ENCODE measurements at places on chromosomes 4 and X. TPM values are rescaled to one million over a fixed set of nuclear protein-coding genes. Genes with fewer than 3 reads are reported as not detected.
A peak's percentile ranks its signal among the peaks of the same experiment; 100 is the strongest.

DNA sequence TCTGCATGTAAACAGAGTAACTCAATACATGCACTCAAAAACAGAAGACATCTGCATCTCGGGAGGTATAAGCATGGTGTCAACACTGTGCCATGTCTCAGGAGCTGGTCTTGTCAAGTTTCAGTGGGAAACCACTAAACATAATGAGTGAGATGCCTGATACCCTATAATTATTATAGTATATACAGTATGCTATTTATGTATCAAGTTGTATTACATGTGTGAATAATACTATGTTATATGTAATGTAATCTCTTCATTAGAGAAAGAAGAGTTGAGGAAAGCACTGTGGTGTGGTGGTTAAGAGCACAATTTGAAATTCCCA, 2.5 kb downstream of the PPBP start:
- no peak overlapping the region for H3K4me3 ChIP-seq
- no peaks in the 10 kb centered on the region for H3K36me3 ChIP-seq
- no peaks in the 10 kb centered on the region for H3K27me3 ChIP-seq
- no peak overlapping the region for H3K27ac ChIP-seq

GRCh38 chr4:8540072-8540471, 40.1 kb upstream of the GPR78 start:
- H3K4me3 ChIP-seq, result no peak overlapping the region
- H3K27ac ChIP-seq, result no peak overlapping the region
- no peaks in the 10 kb centered on the region for H3K36me3 ChIP-seq
- H3K4me1 ChIP-seq, result peaks cover 3% of the 10 kb centered on the region

DNA sequence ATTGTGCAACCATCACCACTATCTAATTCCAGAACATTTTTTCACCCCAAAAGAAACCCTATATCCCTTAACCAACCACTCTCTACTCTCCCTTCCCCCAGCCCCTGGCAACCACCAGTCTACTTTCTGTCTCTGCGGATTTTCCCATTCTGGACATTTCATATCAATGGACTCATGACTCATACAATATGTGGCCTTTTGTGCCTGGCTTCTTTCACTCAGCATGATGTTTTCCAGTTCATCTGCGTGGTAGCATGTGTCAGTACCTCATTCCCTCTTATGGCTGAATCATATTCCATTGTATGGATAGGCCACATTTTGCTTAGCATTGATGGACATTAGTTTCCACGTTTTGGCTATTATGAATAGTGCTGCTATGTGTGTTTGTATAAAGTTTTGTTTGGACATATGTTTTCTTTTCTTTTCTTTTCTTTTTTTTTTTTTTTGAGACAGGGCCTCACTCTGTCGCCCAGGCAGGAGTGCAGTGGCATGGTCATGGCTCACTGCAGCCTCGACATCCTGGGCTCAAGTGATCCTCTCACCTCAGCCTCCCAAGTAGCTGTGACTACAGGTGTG, 335.4 kb downstream of the BCOR start:
- H3K36me3 ChIP-seq, result no peaks in the 10 kb centered on the region
- no peak for DNase-seq
- H3K4me1 ChIP-seq, result no peaks in the 10 kb centered on the region

DNA sequence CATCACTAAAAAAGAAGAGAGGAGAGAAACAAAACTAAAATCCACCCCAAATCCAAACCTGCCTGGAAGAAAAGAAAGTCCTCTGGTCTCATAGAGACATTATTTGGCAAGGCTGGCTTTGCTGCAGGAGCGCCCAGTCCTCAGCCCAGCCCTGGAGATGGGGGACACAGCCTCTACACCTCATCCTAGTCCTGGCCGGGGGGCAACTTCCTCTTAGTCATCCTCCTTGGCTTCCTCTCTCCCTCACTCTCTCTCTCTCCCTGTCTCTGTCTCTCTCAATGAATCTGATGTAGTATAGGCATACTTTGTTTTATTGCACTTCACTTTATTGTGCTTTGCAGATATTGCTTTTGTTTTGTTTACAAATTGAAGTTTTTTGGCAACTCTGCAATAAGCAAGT, 55.8 kb upstream of the MAGEB10 start:
- H3K4me1 ChIP-seq, result no peaks in the 10 kb centered on the region
- no peak for DNase-seq
- no peak overlapping the region for H3K27ac ChIP-seq
- H3K27me3 ChIP-seq, result no peaks in the 10 kb centered on the region
- no peak overlapping the region for H3K4me3 ChIP-seq
- H3K36me3 ChIP-seq, result peaks cover 9% of the 10 kb centered on the region

- DNase-seq, result no peak
- no peaks in the 10 kb centered on the region for H3K36me3 ChIP-seq
- peak overlapping the region; percentile 53 for H3K27ac ChIP-seq
- H3K4me1 ChIP-seq, result peaks cover 22% of the 10 kb centered on the region
Observed at GRCh38 chr4:40731361-40731760, 18.4 kb upstream of the NSUN7 start.

The CFAP47 gene
- total RNA-seq, result not detected

The FMR1NB gene
- total RNA-seq, result not detected

Data from natural killer cell treated with Interleukin-12 subunit alpha and Interleukin-12 subunit beta and Interleukin-15 and Interleukin-18, amount 100 ng/mL, for 72 hours (primary cell).